ENCODE measurements at places on chromosomes 1 and 21.
A peak's percentile ranks its signal among the peaks of the same experiment; 100 is the strongest.

GRCh38 chr21:37372951-37373350 lies 6.4 kb downstream of the DYRK1A start:
- DNase-seq = no peak

DNA sequence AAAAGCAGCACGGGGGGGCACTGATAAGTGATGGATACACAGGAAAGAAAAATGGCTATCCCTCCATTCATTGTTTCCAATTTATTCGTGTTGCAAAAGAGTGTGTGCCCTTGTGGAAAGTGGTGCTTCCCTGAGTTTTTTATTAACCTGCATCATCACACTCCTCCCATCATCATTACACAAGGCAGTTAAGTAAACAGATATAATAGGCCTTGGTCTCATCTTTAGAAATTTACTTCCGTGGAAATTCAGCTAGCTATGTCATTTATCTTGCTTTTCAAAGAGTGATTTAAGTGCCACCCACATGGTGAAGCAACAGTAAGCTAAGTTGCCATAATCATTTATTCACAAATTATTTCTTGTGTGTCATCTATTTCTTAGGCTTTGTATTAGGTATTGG lies 473.3 kb downstream of the NEGR1 start:
- no peak for DNase-seq

DNA sequence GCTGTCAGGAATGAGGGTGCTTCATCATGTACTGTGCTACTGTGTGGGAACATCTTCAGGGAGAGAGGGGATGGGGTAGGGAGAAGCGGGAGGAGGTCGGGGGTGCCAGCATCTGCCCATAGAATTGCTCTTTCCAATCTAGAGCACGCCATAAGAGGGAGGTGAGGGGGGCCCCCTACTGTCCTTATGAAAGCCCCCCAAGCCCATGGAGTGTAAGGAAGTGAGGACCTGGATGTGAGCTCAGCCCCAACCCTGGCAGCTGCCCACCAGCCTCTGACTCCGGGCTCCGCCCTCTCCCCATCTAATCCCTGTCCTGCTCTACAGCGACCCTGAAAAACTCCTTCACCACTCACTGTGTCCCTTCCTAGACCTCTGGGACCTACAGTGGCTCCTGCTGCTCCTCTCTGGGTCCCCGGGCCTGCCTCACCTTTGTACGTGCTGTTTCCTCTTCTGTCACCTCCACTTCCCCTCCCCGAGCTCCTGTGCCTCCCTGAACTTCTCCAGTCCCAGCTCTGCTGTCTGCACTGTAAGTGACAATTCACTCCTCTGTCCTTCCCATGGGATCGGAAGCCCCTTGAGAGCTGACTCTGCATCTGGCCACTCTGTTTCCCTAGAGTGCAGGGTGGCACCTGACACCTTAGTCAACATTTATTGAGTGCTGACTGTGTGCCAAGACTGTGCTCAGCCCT lies 269.4 kb downstream of the PTPRU start:
- DNase-seq = no peak

DNA sequence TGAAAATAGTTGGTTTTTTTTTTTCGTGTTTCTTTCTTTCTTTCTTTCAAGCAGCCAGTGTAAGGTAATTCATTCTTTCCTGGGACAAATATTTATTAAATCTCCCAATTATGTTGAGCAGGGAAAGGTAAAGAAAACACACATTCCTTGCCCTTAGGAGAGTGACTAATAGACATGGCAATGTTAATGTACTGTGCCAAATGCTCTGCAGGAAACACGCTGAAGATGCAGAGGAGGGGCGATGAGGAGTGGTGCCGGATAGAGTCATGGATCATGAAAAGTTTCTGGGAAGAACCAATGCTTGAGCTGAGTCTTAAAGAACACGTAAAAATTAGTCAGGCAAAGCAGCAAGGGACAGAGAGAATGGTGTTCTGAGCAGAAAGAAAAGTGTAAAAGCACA lies 199.2 kb downstream of the DNM3 start:
- no peak for DNase-seq

- DNase-seq = no peak
Observed at GRCh38 chr1:22133247-22133930, 9.5 kb downstream of the WNT4 start.

DNA sequence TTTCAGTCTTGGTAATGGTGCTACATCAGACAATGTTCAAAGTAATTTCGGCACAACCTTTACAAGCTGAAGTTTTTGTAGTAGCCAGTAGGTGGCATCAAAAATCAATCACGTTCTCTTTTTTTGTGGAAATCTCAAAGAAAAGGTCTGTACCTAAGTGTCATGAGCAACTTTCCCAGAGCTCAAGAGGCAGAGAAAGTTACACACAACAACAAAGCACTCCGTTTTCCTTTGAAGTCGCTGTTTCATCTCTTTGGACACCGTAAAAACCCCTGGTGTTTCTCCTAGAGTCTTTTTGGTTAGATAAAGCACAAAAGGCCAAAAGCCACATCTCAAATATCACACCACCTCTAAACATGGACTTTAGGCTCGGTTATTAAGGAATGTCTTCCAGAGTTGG lies 131.6 kb downstream of the LHX8 start:
- DNase-seq = no peak

- DNase-seq = peak; percentile 59
Observed at GRCh38 chr1:153775458-153776327, 486 bp downstream of the SLC27A3 start.

GRCh38 chr1:201751872-201752271 lies 77.1 kb upstream of the IPO9 start:
- no peak for DNase-seq

GRCh38 chr1:231918239-231919015 lies 291.8 kb downstream of the DISC1 start:
- no peak for DNase-seq

- DNase-seq = peak; percentile 60
Observed at GRCh38 chr1:156160743-156161171, 7.4 kb downstream of the SEMA4A start.

- no peak for DNase-seq
Observed at GRCh38 chr21:38843806-38844503, 38.2 kb downstream of the ETS2 start.

- DNase-seq = no peak
Observed at GRCh38 chr1:206895837-206896242, 1.4 kb upstream of the IL24 start.

DNA sequence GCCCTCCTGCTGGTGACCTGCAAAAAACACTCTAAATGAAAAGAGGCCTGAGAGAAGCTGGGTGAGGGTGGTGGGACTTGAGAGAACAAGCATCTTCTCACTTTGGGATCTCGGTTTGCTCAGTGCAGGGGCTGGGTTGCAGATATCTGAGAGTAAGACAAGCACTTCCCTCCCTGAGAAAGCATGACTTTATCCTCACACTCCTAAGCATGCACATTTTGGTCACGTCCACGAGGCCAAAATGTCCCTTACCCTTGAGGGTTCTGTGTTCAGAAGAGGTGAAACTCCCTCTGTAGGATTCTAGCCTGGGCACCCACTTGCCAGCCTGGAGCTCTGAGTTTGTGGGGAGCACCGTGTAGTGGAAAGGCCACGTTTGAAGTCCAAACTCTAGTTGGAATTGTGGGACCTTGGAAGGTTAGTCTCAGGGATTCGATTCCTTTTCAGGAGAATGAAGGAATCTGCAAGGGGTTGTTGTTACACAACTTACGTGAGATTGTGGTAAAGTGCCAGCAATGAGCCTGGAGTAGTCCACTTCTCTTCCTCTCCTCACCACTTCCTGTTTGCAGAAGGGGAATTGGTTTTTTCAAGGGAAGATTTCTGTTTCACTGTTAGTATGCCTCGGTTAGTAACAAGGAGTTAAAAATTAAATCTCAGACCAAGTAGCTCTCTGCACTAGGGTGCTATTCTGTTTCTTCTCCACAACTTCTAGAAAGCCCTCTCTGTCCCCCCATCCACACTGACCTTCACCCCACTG lies 3.0 kb downstream of the FCAMR start:
- DNase-seq = no peak

- DNase-seq = no peak
Observed at GRCh38 chr1:30768830-30769718, 11.5 kb upstream of the LAPTM5 start.

DNA sequence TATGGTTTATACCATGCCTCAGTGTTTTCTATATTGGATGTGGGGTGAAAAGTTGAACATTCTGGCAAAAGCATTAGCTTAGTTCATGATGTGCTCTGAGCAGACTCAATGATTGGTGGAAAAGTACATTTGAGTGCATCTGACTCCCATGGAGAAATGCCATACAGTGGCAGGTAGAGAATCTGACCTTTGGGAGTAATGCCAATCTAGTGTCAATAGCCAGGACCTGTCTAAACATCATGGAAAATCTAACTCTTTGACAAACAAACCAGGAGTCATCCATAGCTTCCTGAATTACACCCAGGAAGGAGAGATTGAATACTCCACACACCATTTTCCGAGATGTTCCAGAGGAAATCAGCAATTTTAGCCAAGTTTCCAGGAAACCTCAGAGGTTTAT lies 51.0 kb downstream of the XCL1 start:
- DNase-seq = no peak

- DNase-seq = no peak
Observed at GRCh38 chr1:77605246-77606026, 77.0 kb downstream of the ZZZ3 start.

DNA sequence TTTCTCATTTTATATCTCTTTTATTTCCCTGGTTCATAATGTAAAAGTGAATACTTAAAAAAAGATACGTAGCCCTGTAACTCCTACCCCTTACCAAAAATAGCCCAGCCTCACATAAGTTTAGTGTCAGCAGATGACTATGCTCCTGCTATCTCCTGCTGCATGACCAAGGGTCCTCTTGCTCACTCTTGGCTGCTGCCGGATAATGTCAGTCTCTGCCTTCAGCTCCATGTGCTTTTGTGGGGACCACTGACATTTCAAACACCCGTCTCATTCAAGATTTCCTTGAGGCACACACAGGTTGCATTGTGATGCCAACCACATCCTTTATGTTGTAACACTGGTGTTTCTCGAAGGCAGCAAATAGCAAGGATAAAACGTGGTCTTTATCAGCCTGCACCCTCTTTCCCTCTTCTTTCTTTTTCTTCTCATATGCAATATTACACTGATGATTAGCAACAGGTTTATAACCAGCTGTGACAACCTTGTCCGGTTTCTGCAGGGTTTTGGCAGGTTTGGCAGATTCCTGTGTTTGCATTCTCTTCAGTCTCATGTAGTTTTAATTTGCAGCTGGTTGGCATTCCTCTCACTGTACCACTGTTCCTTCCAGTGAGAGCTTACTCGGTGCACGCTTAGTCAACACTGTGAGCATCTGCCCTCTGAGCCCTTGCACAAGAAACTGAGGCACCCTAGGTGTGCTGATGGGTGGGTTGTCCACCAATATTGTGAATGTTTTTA lies 62.2 kb downstream of the ZNF684 start:
- DNase-seq = no peak

GRCh38 chr1:2042830-2043773 lies 7.1 kb upstream of the PRKCZ start:
- no peak for DNase-seq

- DNase-seq = no peak
Observed at GRCh38 chr1:153389401-153389800, 1.5 kb downstream of the S100A8 start.

- DNase-seq = no peak
Observed at GRCh38 chr1:239545466-239545865, 159.1 kb downstream of the CHRM3 start.

DNA sequence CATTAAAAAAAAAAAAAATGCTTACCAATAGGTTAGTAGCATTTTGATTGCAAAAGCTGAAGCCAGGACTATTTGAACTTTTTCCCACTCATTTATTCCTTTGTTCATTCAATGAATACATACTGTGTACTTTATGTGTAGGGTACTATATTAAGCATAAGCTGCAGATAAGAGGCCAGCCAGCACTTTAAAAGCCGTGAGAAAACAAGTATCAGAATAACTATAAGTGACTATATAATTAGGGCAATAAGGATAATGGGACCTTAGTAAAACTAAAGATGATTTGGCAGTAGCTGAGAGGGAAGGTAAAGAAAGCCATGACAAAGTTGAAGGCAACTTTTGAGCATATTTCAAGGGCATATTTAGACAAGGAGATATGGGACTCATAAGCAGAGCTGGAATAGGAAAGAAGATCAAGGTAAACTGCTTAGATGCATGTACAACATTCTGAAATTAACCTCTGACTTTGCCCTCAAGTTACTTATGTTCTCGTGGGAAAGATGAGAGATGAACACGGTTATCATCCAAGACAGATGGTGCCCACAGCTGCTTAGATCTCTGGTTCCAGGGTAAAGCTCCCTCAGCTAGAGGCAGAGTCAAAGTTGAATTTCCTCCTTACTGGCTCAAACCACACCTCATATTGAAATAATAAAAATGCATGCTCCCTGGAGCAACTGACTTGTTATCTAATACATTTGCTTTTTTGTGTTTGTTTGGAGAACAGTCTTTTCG lies 44.0 kb upstream of the FMO2 start:
- no peak for DNase-seq

DNA sequence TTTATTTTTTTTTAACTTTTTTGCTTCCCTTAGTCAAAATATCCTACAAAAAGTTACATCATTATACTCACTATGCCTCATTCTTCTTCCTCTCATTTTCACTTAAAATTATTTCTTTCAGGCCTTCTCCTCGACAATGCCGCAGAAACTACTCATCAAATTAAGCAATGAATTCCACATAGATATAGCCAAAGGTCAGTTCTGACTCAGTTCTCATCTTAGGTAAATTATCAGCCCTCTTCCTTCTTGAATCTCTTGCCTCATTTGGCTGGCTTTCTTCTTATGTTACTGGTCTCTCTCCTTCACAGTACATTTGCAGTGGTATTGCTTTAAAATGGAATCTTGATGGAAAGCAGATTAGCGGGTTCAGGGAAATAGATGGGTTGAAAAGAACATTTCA lies 260.7 kb upstream of the BRINP3 start:
- DNase-seq = no peak

DNA sequence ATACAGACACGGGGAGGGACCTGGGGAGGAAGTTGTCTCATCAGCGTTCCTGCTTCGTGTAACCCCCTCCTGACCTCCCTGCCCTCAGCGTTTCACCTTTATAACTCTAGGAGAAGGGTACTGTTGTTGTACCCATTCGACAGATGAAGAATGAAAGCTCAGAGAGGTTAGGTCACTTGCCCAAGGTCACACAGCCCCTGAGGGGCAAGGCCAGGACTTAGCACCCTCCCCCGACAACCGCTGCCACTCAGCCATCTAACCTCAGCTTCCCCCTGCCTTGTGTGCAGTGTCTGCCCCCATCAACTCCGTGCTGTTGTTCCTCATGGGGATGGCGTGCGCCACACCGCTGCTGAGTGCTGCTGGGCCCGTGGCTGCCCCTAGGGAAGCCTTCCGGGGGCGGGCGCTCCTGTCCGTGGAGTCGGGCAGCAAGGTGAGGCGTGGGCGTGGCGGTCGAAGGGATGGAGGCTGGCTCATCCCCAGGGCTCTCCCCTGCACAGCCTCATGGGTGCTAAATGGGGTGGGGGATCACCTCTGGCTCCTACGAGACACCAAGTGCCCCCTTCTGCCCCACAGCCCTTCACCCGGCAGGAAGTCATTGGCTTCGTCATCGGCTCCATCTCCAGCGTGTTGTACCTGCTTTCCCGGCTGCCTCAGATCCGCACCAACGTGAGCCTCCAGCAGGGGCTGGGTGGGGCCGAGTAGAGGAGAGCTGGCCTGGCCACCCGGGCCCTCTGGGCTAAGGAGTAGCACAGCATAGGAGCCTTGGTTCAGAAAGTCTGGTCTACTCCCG lies 14.0 kb downstream of the SLC66A1 start:
- DNase-seq = no peak

- DNase-seq = no peak
Observed at GRCh38 chr21:36166705-36167104, 10.1 kb downstream of the DOP1B start.

GRCh38 chr1:71049951-71050598 lies 2.5 kb upstream of the PTGER3 start:
- no peak for DNase-seq

All from activated CD4-positive, alpha-beta T cell treated with anti-CD3 and anti-CD28 coated beads, Interleukin-2, amount 50 U/mL, for 4 hours (primary cell).